ENCODE measurements at places on chromosomes 5 and 9.

- H3K36me3 ChIP-seq = no peaks in the 10 kb centered on the region
- DNase-seq = no peak
- no peaks in the 10 kb centered on the region for H3K4me1 ChIP-seq
- no peak overlapping the region for H3K27ac ChIP-seq
Measured at GRCh38 chr9:9284201-9284600, 1328.6 kb downstream of the PTPRD start.

GRCh38 chr5:170225326-170226128 lies 7.3 kb upstream of the C5orf58 start:
- DNase-seq = no peak
- no peak overlapping the region for H3K4me3 ChIP-seq
- no peaks in the 10 kb centered on the region for H3K36me3 ChIP-seq
- H3K27ac ChIP-seq = no peak overlapping the region
- no peaks in the 10 kb centered on the region for H3K4me1 ChIP-seq

DNA sequence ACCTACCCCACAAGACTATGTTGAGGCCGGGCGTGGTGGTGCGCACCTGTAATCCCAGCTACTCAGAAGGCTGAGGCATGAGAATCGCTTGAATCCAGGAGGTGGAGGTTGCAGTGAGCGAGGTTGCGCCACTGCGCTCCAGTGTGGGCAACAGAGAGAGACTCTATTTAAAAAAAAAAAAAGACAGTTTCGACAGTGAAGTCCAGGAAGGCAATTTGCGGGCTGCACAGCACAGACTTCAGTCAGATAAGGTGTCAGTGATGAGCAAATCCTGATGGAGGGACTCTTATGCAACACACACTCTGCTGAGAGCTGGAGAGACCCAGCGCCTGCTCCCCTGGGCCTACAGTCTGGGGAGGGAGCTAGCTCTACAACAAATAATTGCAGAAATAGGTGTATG lies 14.2 kb downstream of the CCNJL start:
- no peak for DNase-seq
- no peaks in the 10 kb centered on the region for H3K36me3 ChIP-seq
- H3K27ac ChIP-seq = no peak overlapping the region
- H3K27me3 ChIP-seq = no peaks in the 10 kb centered on the region
- H3K4me1 ChIP-seq = no peaks in the 10 kb centered on the region
- no peak overlapping the region for H3K4me3 ChIP-seq

DNA sequence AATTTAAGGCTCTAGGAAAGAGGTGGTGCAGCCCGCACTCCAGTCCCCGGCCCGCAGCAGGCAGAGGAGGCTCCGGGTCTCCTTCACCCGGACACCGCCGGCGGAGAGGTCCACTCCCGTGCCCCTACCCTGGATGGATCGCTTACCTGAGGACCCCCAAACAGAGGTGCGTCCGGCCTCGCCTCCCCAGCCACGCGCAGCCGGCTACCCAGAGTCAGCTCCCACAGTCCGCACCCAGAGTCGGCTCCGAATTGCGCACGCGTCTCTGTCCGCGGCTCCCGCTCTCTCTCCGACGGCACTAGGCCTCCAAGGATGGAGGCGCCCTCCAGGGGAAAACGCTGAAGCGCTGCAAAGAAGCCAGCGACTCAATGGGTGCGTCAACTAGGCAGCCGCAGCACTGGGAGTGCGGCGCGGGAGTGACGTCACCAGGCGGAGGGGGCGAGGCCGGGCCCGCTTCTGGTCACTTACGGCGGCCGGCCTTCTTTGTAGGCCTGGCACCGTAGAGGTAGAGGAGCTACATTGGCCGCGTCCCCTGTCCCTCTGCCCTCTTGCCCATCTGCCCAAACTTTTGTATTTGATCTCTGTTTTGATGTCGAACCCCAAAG lies at the start of gene ELP1:
TSS of gene ELP1 (minus strand) at position 407 of the 605 bp plus-strand sequence. CDS start 2,978 bp downstream, outside the sequence.
- DNase-seq = peak; percentile 96
- H3K27ac ChIP-seq = peak within 1 kb of the TSS; percentile 91
- no peaks in the 10 kb centered on the region for H3K27me3 ChIP-seq

GRCh38 chr9:94866770-94867169 lies 140.3 kb downstream of the AOPEP start:
- no peaks in the 10 kb centered on the region for H3K36me3 ChIP-seq
- peak overlapping the region; percentile 76 for H3K27ac ChIP-seq
- H3K27me3 ChIP-seq = no peaks in the 10 kb centered on the region
- no peak for DNase-seq
- H3K4me1 ChIP-seq = no peaks in the 10 kb centered on the region

GRCh38 chr5:115522832-115523403 lies 21.7 kb downstream of the FEM1C start:
- no peaks in the 10 kb centered on the region for H3K27me3 ChIP-seq
- DNase-seq = peak; percentile 51
- H3K4me1 ChIP-seq = no peaks in the 10 kb centered on the region
- no peak overlapping the region for H3K4me3 ChIP-seq
- no peaks in the 10 kb centered on the region for H3K36me3 ChIP-seq

DNA sequence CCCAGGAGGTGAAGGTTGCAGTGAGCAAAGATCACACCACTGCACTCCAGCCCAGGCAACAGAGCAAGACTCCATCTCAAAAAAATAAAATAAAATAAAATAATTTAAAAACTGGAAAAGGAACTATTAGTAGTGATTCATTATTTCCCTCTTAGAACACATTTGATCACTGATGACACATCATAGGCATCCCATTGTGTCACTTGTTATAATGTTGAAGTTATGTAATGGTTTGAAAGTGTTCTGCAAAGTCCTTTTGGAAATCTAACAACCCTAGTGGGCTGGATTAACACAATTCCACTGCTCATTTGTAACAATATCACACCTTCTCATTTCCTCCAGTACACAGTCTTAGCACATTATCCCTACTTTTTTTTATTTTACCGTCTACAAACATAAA lies 81.8 kb upstream of the LMNB1 start:
- no peaks in the 10 kb centered on the region for H3K27me3 ChIP-seq
- DNase-seq = no peak
- H3K27ac ChIP-seq = no peak overlapping the region
- no peaks in the 10 kb centered on the region for H3K36me3 ChIP-seq

DNA sequence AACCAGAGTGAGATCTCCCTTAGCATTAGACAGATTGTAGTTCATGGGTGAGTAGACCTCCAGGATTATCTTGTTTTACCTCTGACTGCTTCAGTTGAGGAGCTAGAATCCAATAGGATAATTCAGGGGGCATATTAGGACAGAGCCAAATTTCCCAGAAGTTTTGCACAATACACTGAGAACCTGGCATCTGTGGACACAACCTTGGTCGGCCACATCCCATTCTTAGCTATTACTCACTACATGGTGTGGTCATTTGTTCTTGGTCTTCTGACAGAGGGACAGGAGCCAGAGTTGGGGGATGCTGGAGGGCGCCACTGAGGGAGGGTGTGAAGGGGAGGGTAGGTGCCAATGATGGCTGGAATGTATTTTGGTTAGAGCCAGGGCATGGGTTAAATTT lies 66.6 kb downstream of the NPR3 start:
- no peaks in the 10 kb centered on the region for H3K27me3 ChIP-seq
- H3K36me3 ChIP-seq = no peaks in the 10 kb centered on the region
- no peaks in the 10 kb centered on the region for H3K4me1 ChIP-seq
- no peak overlapping the region for H3K27ac ChIP-seq
- no peak overlapping the region for H3K4me3 ChIP-seq

DNA sequence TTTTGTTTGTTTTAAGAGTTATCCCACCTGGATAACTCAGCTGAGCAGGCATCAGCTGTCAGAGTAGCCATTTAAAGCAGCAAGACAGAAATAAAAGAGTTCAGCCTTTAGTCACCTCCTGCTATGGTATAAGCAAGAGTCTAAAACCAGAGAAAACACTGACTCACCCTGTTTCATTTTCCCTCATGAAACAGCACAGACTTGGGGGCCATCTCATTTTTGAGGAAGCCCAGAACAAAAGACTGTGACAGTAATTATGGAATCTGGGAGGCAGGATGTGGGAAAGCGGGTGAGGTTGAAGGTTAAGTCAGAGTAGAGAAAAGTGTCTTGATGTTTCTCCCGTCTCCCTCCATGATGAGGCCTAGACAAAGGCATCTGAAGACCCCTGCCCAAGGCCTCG lies 90.2 kb upstream of the FAM174A start:
- no peaks in the 10 kb centered on the region for H3K27me3 ChIP-seq
- no peaks in the 10 kb centered on the region for H3K4me1 ChIP-seq
- DNase-seq = no peak
- H3K4me3 ChIP-seq = no peak overlapping the region

DNA sequence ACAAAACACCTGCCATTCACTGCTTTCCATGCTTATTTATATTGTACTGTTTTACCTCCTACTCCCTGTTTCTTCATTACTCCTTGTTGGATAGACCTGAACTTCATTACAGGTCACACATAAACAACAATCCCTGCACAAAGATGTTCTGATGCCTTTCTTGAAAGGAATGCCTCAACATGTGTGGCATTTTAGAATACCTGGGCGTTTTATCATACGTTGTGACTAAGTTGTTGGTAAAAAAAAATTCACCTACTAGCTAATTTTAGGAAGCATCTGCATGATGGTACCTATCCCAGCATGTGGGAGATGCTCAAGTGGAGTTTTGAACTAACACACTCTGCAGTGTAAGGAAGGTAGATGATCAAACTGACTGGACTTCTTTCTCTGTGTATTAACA lies 604.1 kb downstream of the TAF11L14 start:
- no peak for DNase-seq
- no peaks in the 10 kb centered on the region for H3K27me3 ChIP-seq
- H3K36me3 ChIP-seq = no peaks in the 10 kb centered on the region
- no peak overlapping the region for H3K4me3 ChIP-seq
- H3K27ac ChIP-seq = no peak overlapping the region

Data from Peyer's patch (tissue), 4 donors.